Activated T-cell treated with anti-CD3 and anti-CD28 coated beads, Interleukin-2, amount 50 U/mL, for 48 hours (primary cell): ENCODE measurements at places on chromosomes 16 and 17.

DNA sequence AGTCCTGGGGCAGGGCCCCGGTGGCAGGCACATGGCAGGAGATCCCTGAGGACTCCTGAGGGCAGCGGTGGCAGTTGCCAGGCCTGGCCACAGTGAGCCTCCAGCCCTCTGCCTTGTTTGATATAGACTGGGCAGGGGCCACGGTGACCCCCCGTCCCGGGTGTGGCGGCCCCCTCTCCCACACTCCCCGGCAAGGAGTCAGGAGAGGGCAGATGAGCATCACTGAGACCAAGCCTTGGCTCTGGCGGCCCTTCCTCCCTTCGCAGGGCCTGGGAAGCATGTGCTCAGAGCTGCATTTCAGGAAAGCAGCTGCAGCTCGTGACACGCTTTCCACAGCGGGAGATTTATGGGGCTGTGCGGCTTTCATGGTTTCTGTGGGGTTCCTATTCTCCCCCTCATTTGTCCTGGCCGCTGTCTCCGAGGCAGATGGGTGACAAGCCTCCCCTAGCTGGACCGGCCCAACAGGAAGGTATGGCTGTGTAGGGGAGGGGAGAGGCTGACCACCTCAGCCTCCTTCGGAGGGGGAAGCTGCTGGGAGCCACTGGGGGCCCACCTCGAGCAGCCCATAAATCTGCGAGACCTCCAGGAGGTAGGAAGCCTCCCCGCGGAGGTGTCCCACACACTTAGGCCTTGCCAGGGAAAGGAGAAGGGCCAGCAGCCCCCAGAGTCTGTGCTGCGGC lies 211.4 kb downstream of the NTN1 start:
- DNase-seq: no peak

DNA sequence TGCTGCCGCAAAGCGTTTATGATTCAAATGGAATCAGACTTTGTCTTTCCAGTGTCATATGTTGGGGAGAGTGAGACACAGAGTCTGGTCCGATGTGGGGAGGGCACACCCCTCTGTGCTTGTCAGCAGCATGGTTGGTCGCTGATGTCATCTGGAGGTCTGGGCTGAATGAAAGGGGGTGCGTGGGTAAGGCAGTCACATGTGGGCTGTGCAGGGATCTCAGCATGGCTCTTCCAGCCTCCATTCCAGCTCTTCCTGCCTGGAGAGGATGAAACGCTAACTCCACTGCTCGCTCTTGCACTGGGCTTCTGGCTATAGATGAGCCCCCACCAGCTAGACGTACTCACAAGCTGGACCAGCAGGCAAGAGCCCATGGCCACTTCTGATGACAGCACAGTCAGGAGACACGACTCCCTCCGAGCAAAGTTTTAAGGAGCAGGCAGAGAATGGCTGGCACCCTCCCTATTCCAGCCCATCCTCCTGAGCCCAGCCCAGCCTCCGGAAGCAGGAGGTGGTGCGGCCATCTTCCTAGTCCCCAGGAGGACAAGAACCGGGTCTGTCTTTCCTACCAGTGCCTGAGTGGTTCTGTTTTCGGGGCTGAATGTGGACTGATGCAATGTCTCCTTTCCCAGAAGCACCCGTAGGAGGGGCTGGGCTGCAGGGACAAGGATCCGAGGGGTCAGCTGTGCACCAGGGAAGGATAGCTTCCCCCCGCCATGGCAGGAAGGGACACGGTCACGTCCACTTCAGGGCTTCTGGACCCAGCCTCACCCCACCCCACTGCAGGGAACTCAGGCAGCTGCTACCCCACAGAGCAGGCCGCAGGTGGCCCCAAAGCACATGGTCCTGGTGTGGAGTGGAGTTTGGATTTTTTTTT lies 41.5 kb upstream of the CBFA2T3 start:
- DNase-seq: no peak

GRCh38 chr16:86211800-86212199 lies 298.5 kb upstream of the FOXF1 start:
- no peak for DNase-seq

- no peak for DNase-seq
Measured at GRCh38 chr16:12319428-12320035, 343.0 kb downstream of the SNX29 start.

DNA sequence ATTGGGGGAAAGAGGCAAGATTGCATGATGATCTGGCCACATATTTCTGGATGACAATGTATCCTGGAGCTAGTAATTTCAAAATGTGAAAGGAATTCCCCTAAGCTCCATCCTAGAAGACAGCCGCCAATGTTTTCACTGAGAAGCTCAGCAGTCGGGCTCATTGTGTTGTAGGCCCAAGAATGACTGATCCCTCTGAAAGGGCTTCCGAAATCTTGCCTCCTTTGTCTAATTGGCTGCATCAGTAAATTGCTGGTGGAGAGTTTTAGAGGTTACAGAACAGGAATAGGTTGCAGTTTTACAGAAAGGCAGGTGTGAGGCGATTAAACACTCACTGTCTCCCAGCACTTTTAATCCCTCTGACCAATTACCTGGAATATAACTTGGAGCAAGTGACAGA lies 464.1 kb upstream of the SALL1 start:
- DNase-seq: no peak

- DNase-seq: no peak
Measured at GRCh38 chr17:17343896-17344506, 40.8 kb downstream of the NT5M start.

- peak; percentile 97 for DNase-seq
Measured at GRCh38 chr17:64506576-64507412, at the start of gene CEP95. TSS of gene CEP95 (plus strand) at chr17:64506977. CDS start at chr17:64507098, 121 bp downstream.
